ENCODE measurements at places on chromosomes 1 and 21.

GRCh38 chr1:169867012-169867675 lies 26.6 kb downstream of the SCYL3 start:
- no peak for DNase-seq

DNA sequence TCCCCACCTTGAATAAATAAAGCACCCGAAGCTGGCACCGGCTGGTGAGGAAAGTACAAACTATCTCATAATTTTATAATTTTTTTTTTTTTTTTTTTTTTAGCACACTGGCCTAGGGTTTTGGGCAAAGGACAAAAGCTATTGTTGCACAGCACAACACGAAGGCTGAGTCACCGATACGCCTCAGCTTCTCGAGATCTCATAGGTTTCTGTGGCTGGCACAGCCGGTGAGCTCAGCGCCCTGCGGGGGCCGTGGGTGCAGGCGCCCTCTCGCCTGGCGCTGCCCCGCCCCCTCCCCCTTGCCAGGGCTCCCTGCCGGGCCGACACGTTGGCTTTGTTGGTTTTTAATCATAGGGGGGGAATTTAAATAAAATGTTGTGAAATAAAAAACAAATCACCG lies 17.2 kb downstream of the CASZ1 start:
- no peak for DNase-seq

- DNase-seq: no peak
Measured at GRCh38 chr1:11291049-11291448, 18.1 kb downstream of the UBIAD1 start.

- no peak for DNase-seq
Measured at GRCh38 chr1:204126386-204126785, 25.5 kb downstream of the ETNK2 start.

GRCh38 chr1:24867084-24867870 lies 62.8 kb downstream of the RUNX3 start:
- no peak for DNase-seq

GRCh38 chr1:212247179-212247721 lies 38.0 kb upstream of the PPP2R5A start:
- no peak for DNase-seq

GRCh38 chr1:174077749-174078490 lies 55.8 kb upstream of the RC3H1 start:
- no peak for DNase-seq
